ENCODE measurements at places on chromosomes 13 and 19. TPM values are rescaled to one million over a fixed set of nuclear protein-coding genes. Genes with fewer than 3 reads are reported as not detected.
A peak's percentile ranks its signal among the peaks of the same experiment; 100 is the strongest.

Gene KCNJ14
- total RNA-seq = 0.82 TPM

Gene OVOL3
- not detected for total RNA-seq

Gene CABP5
- total RNA-seq = not detected

Gene KCNN1
- total RNA-seq = 8.2 TPM

- DNase-seq = no peak
Observed at GRCh38 chr13:59542303-59542702, 621.4 kb downstream of the DIAPH3 start.

GRCh38 chr13:48679941-48680680 is 26.4 kb downstream of the CYSLTR2 start:
- DNase-seq = no peak

DNA sequence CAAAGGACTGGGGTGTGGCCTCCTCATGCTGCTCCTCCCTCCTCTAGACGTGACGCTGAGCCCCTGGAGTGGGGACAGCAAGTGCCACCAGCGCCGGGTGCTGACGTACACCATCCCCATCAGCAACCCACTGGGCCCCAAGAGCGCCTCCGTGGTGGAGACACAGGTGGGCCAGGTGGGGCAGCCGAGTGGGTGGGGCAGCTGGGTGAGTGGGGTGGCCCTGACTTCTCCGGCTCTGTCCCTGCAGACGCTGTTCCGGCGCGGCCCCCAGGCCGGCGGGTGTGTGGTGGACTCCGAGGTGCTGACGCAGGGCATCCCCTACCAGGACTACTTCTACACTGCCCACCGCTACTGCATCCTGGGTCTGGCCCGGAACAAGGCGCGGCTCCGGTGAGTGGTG is 11.1 kb upstream of the SCN1B start:
- DNase-seq = no peak

GRCh38 chr19:35360880-35361420 is 2.7 kb downstream of the FFAR3 start:
- DNase-seq = no peak

- DNase-seq = no peak
Observed at GRCh38 chr13:40228496-40228895, 437.9 kb downstream of the FOXO1 start.

DNA sequence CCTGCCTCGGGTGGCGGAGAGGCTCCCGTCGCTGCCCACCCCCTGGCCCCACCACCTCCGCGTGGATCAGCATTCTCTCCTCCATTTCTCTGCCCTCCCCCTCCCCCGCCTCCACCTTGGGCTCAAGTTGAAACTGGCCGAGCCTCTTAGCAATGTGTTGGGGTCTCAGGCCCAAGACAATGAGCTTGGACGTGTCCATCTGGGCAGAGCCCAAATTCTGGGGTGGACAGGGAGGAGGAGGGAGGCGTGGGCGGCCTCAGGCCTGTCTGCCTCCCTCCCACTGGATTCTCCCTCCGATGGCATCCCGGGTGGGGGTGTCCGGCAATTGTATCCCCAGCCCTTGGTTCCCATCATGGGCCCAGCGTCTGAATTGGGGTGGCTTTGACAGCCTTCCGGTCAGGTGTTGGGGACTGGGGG is 1.2 kb downstream of the CELF5 start:
- DNase-seq = peak; percentile 62

DNA sequence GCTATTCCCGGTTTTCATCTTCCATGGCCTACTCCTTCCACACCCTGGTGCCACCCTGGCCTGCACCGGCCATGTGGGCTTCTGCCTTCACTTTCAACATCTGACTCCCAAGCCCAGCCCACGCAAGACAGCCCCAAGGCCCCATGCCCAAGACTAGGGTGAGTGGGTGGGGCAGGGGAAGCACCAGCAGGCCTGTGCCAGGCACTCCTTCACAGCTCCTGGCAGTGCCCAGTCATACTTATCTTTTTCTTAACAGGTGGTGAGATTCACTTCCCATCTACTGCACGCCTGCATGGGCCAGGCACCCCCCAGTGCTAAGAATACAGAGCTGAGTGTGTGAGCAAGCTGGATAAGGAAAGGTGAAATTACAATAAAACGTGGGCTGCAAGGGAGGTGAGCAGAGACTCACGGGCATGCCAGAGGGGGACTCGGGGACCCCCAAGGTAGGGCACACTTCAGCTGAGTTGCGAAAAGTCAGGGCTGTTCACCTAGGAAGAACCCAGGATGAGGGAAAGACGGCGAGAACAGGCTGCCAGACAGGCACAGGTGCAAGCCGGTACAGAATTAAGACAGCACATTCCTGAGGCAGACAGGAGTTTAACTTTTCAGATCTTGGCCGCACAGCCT is 55.7 kb downstream of the COL4A1 start:
- no peak for DNase-seq

- DNase-seq = no peak
Observed at GRCh38 chr13:27622102-27622820, 569 bp downstream of the POLR1D start.

GRCh38 chr19:29804493-29804892 is 7.3 kb upstream of the CCNE1 start:
- DNase-seq = no peak

DNA sequence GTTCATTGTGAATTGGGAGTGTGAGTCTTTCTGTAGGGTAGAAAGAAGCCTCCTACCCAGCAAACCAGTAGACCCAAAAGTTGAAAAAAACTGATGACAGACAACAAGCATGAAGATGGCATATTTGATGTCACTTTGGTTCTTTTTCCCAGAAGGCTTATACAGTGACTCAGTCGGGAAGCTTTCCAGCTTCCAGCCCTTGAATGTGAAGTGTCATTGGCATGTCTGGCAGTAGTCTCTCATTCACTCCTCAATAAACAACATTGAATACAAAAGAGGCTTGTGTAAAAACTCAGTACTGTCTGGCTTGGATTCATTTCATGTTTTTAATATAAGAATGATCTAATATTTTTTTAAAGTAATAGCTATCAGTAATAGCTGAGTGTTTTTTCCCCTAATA is 68.7 kb downstream of the IPO5 start:
- DNase-seq = no peak

- no peak for DNase-seq
Observed at GRCh38 chr19:47267350-47267759, 7.3 kb upstream of the INAFM1 start.

DNA sequence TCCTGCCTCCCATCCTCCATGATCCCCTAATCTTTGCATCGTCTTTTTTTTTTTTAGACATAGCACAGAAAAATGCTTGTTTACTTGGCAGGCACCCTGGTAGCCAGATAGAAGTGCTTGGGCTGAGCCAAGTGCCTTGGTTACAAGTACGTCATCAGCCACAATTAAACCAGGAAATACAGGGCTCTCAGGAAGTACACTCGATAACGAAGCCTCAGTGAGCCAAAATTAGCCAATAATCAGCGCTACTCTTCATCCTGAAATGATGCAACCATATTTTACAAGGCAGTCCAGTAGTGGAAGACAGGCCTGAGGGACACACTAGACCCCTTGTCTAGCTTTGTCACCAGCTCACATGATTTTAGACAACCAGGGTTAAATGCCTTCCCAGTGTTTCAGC is 194.0 kb upstream of the NBEA start:
- no peak for DNase-seq
